ENCODE measurements at places on chromosomes 3 and 15.
A peak's percentile ranks its signal among the peaks of the same experiment; 100 is the strongest.

GRCh38 chr15:85792912-85793590, 1.7 kb downstream of the KLHL25 start:
- DNase-seq, result no peak

DNA sequence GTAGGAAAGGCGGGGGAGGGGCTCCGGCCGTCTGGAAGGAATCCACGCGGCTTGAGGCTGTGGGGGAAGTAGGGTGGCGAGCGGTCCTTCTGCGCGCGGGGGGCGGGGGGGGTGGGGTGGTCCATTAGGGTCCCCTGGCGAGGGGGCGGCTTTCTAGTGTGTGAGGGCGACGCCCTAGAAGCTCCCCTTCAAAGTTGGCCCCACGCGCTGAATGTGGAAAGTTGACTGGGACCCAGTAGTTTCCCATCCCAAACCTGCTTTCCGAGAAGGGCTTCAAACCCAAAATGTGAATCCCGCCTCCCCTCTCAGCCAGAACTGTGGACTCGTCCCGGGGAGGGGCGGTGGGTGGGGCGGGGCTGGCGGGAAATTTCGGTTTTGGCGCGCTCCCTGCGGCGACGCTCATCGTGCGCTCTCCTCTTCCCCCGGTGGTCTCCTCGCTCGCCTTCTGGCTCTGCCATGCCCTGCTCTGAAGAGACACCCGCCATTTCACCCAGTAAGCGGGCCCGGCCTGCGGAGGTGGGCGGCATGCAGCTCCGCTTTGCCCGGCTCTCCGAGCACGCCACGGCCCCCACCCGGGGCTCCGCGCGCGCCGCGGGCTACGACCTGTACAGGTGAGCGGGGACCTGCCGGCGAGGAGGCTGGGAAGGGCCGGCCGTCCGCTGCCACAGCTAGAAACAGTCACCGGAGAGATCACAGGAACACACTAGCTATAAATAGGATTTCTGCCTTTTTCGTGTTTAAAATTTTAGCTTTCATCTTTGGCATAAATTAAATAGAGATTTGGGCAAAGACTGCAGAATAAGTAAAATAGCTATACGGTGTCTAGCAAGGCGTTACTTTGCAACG, 790 bp downstream of the DUT start:
- DNase-seq, result peak; percentile 91

GRCh38 chr15:24945711-24946110, 9.1 kb upstream of the SNRPN start:
- no peak for DNase-seq

DNA sequence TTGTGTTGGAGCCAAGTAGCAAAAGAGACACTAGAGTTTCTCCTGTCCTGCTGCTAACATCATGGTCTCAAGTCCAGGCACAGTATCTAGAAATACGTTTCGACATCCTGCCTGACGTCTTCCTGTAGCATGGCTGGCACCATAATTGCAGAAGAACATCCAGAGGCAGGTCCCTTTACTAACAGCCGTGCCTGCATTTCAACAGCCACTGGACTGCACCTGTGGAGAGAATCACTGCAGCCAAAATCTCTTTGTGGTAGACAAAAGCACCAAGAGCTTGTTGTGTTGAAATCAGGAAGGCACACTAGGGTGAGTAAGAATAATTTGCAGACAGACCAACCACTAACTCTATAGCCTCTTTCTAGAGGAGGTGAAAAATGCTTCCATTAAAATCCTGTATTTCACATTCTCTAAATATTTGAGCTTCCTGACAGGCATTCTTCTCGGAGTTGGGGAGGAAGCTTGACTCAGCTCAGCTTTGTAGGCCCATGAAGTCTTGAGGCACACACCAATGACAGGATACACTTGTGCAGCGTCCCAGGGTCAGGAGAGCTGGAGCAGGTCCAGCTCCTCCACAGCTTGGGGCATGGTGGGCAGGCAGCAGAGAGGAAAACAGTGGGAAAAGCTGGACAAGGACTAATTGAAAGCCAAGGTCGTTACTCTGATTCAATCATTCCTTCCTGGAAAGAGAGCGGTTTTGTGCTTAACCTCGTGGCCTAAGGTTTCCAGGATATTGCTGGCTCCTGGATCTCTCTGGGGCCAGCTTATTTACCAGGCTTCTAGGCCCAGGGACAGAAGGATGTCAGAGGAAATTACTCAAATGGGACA, 244.9 kb downstream of the FAM43A start:
- DNase-seq, result no peak

DNA sequence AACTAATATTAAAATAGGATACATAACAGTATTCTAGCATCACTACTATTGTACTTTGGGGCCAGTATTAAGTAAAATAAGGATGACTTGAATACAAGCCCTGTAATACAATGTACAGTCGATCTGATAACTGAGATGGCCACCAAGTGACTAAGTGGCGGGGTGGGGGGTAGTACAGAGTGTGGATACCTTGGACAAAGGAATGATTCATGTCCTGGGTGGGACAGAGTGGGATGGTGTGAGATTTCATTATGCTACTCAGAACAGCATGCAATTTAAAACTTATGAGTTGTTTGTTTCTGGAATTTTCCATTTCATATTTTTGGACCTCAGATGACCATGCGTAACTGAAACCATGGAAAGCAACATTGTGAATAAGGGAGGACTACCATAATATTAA, 46.0 kb downstream of the SLC7A14 start:
- no peak for DNase-seq

DNA sequence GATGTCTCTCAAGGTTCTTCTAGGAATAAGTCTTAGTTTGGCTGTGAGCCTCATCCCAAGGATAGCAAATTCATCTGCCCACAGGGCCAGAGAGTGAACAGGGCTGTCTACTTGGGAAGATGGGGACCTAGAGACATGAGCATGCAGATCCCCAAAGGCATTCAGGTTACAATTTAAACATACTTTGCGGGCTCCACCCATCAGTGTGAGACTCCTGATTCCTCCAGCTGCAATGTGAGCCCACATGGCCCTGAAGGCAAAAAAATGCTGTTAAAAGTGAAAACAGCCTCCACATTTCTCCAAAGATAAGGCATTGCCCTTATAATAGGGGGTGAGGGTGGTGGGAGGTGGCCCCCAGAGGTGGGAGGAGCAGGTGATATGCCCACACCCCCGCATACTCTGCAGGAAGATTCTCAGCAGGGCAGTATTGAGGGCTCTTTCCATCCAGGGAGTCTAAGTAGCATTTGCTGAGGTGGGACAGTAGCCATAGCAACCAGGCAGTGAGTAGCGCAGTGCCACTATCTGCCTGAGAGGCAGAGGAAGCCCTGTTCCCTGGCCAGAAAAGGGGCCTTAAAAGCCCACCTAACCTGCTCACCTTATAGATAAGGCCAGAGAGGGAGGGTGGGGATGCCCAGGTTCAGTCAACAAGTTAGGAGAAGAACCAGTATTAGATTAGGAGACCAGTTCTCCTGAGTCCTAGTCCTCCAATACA, 31.2 kb downstream of the TGM4 start:
- no peak for DNase-seq

All from D341Med (cell line).